Uterus (tissue), 4 donors: ENCODE measurements at places on chromosomes 3 and 15. TPM values are rescaled to one million over a fixed set of nuclear protein-coding genes. Genes with fewer than 3 reads are reported as not detected.

PCNP gene
- total RNA-seq = 66.6 TPM

TM4SF1 gene
- total RNA-seq = 118 TPM

ALDH1A3 gene
- 55.2 TPM for total RNA-seq

FOXL2 gene
- 0.26 TPM for total RNA-seq

GRCh38 chr3:94522488-94522887, 459.6 kb downstream of the NSUN3 start:
- no peaks in the 10 kb centered on the region for H3K27me3 ChIP-seq
- no peaks in the 10 kb centered on the region for H3K36me3 ChIP-seq
- DNase-seq = no peak
- H3K4me1 ChIP-seq = no peaks in the 10 kb centered on the region
- no peak overlapping the region for H3K27ac ChIP-seq

DNA sequence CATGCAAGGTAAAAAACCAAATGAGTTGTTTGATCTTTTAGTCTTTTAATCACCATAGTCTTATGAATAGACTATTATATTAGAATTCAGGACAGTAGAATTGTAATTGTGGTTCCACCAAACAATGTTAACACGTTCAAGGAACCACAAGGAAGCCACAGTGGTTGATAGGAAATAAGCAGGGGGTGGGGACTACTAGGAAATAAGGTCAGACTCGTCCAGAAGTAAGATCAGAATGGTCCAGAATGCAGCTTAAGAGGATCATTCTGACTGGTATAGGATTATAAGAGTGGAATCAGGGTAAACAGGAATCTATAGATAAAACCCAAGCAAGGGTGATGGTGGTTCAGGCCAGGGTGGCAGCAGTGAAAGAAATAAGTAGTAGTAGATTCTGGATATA, 7.5 kb downstream of the MYNN start:
- no peak for DNase-seq
- H3K27ac ChIP-seq = no peak overlapping the region
- peaks cover 4% of the 10 kb centered on the region for H3K4me1 ChIP-seq
- no peaks in the 10 kb centered on the region for H3K27me3 ChIP-seq
- H3K36me3 ChIP-seq = no peaks in the 10 kb centered on the region

DNA sequence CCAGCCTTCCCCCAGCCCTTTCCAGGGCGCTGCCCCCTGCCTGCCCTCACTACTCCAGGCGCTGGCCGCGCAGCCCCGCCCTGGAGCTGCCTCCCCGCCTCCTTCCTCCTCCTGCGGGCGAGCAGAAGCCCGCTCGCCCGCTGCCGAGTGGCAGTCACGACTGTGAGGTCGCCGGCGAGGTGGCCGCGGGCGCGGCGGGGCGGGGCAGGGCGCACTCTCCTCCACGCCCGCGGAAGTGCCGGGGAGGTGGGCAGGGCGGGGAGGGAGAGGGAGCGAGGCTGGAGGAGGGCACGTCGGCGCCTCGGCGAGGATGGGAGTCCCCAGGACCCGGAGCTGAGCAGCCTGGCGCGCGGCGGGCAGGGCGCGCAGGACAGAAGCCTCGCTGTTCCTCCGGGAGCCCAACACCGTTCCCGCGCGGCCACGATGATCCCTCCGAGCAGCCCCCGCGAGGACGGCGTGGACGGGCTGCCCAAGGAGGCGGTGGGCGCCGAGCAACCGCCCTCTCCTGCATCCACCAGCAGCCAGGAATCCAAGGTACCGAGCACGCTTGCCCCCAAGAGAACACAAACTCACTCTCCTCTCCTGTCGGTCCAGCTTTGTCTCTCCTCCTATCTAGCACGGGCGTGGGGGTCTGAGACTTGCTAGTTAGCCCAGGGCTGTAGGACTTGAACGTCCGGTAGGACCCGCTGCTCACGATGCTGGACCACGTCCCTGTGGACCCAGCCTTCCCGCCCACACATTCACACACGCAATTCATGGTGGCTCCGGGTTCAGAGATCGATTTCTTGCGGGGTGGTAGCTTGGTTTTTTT, at the start of gene STAC:
TSS of gene STAC (plus strand) at position 284 of the 811 bp plus-strand sequence. CDS start at position 424, 140 bp downstream.
- H3K4me1 ChIP-seq = no peaks in the 10 kb centered on the region
- no peaks in the 10 kb centered on the region for H3K36me3 ChIP-seq
- H3K27me3 ChIP-seq = no peaks in the 10 kb centered on the region
- no peak within 1 kb of the TSS for H3K27ac ChIP-seq

- H3K27ac ChIP-seq = no peak overlapping the region
- H3K36me3 ChIP-seq = no peaks in the 10 kb centered on the region
Observed at GRCh38 chr15:73767806-73768501, 14.8 kb upstream of the INSYN1 start.
